ENCODE measurements at places on chromosomes 1 and 21.
A peak's percentile ranks its signal among the peaks of the same experiment; 100 is the strongest.

GRCh38 chr1:227889047-227889862 lies 58.5 kb downstream of the WNT9A start:
- no peak for DNase-seq

GRCh38 chr1:156887317-156887716 lies 6.2 kb upstream of the PEAR1 start:
- DNase-seq: no peak

DNA sequence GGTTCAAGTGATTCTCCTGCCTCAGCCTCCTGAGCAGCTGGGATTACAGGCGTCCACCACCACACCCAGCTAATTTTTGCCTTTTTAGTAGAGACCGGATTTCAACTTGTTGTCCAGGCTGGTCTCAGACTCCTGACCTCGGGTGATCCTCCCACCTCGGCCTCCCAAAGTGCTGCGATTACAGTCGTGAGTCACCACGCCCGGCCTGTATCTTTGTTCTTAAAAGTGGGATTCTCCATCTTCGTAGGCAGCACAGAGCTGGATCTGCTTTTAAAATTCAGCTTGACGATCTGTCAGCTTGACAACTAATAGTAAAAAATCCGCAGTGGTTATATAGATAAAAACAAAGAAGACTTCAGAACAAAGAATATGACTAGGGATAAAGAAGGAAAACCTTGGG lies 2.8 kb upstream of the GNG4 start:
- no peak for DNase-seq

GRCh38 chr1:64493831-64494230 lies 23.9 kb downstream of the CACHD1 start:
- no peak for DNase-seq

DNA sequence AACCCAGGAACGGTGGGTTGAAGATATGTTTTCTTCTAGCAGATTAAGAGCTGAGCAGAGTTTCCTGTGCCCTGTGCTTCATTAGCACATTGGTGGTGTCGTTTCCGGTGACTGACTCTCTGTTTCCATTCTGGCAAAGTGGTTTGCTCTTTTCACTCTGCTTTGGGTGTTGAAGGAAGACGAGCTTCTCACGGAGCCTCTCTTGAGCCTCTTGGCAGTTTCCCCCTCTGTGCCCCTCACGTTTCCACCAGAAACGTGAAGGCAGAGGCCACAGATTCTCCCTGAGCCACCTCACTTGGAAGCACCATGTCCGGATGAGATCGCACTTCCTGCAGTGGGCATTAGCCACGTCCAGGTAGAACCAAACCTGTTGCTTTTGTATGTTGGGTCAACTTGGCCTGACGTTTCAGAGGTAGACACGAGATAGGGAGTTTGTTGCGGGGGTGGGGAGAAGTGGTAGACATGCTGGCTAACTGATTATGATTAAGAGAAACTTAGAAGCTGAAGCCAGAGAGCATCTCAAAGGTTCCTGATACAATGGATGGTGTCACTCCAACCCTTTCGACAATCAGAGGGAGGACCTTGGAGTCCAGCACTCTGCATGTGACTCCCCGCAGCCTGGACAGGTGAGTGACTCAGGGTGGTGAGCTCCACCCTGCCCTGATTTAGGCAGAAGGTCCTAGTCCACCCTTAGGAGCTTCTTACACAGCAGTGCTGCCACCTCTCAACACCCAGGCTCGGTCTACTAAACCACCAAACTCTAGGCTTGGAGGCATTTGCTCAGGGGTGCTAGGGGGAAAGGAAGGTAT lies at the start of gene LAX1:
TSS of gene LAX1 (plus strand) at position 155 of the 809 bp plus-strand sequence. CDS start at position 538, 383 bp downstream.
- DNase-seq: no peak

DNA sequence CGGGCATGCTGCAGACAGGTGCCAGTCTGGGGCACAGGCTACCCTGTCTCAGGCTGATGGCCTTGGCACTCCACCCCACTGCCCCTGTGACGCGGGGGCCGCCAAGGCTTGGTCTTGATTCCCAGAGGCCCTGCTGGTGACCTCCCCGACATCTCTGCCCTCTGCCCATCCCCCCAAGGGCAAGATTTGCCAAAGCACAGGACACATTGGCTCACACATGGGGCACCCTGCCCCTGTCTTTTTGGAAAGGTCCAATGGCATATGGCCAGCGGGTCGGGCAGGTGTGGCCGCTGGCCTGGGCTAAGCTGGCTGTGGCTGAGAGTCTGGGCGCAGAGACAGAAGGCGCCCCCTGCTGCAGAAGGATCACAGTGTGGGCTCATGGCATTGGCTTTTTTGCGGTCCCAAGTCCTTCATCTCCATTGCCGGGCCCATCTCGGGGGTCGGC lies 4.6 kb downstream of the MIB2 start:
- DNase-seq: no peak

DNA sequence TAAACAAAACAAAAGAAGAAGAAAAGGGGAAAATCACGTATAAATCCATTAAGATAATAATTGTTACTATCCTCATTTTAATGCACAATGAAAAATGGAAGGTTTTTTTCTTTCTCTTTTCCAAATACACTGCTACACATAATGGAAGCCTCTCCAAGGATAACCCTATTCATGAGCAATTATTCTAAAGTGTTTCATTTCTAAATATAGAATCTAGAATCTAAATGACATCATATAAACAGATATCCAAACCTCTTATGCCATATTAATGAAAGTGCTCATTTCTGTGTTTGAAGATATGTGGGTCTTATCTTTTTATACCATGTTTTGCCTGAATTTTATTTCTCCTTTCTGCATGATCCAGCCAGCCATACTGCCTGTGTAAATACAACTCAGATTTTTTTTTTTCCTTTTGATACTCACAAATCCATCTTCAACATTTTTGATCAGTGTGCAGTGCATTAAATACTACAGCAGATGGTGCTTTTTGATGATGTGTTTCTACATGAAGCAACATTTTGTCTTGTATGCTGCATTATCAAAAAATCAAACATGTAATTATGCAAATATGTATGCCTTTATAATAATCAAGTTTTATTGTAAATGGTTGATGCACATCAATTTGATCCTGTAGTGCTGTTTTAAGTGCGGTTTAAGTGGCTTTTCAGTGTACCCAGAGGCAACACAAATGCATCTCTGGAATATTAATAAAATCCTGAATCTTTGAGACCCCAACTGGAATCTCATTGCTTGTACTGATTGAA lies 625.6 kb upstream of the PTBP2 start:
- no peak for DNase-seq

- no peak for DNase-seq
Measured at GRCh38 chr1:242602001-242602400, 77.5 kb upstream of the PLD5 start.

GRCh38 chr21:24705201-24705600 lies 902.1 kb downstream of the MRPL39 start:
- no peak for DNase-seq

GRCh38 chr1:178506669-178507068 lies 6.2 kb upstream of the TEX35 start:
- DNase-seq: no peak

DNA sequence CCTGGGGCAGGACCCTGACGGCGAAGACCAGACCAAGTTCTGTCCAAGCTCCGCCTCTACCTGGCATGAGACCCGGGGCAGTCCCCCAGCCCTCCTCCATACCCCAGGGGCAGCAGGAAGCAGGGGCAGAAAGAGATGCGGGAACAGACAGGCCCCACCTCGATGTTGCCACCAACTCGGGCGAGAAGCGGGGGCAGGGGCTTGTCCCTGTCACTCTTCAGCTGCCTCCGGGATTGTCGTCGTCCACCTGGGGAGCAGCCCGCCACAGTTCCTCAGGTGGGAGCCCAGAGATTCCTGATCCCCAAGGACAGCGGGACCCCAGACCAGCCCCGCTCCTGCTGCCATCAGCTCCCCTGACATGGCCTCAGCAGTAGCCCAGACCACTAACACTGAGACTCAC lies 54.8 kb downstream of the CHD5 start:
- no peak for DNase-seq

- DNase-seq: peak; percentile 16
Measured at GRCh38 chr1:14366091-14367018, 232.1 kb upstream of the KAZN start.

GRCh38 chr1:32817815-32818786 lies 648 bp downstream of the S100PBP start:
- peak; percentile 61 for DNase-seq
